ENCODE measurements at places on chromosomes 11 and 22.

DNA sequence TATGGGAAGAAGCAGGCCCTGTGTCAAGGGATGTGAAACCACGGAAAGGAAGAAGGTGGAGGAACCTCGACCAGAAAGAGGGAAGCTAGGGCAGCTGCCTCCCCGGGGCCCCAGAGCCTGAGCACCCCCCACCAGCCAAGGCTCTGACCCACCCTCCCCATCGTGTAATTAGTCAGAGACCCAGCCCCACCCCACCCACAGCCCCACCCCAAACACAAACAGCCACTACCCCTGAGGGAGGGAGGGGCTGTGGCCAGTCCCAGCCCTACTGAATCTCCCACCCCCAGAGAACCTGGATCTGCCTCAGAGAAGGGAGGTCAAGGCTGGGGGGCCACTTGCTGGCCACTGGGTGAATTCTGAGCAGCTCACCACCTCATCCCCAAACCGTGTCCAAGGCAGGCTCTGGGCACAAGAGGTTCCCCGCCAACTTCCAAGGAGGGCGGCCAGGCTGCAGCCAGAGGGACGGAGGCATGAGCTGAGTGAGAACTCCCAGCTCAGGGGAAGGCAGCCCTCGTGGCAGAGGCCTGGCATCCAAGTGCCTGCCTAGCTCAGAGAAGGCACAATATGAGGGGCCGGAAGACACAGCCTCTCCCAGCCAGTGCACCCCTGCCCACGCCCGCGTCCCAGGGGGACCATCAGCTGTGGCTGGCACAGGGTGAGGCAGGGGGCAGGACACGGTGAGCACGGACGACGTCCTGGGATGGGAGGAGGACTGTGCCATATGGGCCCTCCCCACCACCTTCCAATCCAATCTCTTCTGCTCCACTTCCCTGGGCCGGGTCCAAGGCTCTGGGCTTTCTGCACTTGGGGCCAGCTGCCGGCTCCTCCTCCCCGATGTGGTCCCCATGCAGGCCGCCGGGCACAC lies 2.7 kb downstream of the PLXNB2 start:
- DNase-seq: peak; percentile 60

- no peak for DNase-seq
These were observed 323.7 kb downstream of the BRD1 start for GRCh38 chr22:49503896-49504521.

GRCh38 chr22:35363566-35364086 lies 17.3 kb upstream of the HMOX1 start:
- DNase-seq: no peak

- no peak for DNase-seq
These were observed 217.1 kb upstream of the PLET1 start for GRCh38 chr11:112477581-112478317.

DNA sequence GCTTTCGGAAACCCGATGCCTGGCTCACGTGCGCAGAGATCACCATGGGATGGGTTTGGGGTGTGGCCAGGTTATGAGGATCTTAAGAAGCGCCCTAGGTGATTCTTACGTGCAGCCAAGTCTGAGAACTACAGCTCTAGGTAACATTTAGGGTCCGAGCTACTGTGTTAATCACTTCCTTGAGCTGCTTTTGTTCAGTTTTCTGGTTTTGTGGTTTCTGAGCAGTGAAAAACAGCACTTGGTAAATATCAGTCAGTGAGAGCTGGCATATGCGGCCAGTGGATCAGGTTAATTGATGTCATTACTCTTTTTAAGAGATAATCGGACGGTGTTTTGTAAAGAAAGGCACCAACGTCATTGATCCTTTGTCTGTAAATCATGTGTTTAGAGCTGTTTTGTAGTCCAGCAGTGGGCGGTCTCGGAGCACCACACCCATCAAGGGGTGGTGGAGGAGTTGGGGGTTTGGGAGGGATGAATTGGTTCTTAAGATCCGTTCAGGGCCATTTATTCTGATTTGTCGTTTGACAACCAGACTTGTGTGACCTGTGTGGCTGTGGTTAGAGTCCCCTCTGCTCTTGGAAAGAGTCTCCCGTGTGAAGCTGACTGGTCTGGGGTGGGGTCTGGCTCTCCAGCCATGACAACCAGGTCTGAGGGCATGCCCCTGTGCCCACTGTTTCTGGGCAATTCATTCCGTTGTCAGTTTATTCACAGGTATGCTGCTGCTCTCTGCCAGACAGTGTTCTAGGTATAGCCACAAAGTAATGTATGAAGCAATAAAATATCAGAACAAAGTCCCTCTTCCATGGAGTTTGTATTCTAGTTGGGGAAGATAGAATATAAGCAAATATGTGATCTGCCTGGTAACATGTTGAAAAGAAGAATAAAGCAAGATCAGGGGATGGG lies 61.9 kb upstream of the SORL1-AS1 start:
- no peak for DNase-seq

- DNase-seq: no peak
These were observed 13.8 kb upstream of the SLC39A13 start for GRCh38 chr11:47394322-47395222.

GRCh38 chr22:21970037-21970799 lies 12.4 kb downstream of the TOP3B start:
- DNase-seq: no peak

DNA sequence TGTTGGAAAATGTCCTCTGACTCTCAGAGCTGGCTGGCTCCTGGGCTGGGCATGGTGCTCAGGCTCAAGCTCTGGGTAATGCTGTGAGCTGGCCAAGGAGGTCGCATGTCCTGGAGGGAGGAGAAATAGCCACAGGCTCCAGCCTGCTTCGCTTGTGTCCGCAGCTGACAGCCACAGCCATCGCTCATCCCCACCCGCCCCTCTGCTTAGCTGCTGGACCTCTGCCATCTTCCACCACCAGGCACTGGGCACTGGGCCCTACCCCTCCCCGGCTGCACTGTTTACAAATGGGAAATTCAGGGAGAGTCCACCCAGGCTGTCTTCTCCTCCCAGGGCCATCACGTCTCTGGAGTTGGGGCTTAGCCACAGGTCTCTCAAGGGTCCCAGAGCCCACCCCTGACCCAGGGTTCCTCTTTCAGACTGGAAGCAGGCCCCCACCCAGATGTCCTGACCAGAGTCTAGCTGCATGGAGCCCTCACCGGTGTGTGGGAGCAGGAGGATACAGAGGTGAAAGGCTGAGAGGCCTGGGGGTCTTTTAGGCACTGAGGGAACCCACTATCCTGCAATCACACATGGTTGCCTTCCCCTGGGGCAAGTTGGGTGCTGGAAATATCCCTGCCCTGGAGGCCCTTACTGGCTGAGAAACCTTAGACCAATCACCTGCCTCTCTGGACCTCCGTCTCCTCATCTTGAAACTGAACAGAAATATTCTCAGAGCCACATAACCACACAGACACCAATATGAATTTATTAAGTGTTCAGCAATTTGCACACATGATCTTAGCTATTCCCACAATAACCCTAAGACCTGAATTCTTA lies 62.7 kb downstream of the CD82 start:
- DNase-seq: peak; percentile 34

DNA sequence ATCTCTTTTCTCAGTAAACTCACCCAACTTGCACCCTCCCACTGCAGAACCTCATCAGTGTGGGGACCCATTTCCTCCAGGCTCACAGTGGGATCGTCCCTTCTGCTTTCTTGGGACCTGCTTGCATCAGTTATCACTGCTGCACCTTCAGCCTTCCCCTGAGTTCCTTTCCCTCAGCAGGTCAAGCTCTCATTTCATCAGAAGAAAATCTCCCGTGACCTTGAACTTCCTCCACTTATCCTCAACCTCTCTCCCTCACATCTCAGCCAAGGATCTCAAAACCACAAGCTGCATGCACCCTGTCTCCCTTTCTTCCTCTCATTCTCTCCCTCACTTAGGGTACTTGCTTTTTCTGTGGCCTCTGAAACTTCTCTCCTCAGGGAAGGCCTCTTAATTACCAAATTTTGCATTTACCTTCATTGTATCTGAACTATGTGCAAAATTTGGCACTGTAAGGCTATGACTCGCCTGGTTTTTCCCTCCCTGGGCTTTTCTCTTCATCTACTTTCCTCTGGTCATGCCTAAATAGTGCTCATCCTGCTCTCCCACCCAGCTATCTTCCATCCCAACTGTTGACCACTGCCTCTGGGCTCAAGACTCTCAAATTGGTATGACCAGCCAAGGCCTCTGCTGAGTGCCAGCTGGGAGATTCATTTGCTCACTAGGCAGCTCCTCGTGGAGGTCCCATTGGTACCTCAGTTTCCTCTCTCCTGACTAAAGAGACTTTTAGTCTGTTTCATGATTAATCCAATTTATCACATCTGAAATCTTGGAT lies 2.7 kb upstream of the RCE1 start:
- DNase-seq: peak; percentile 23

GRCh38 chr11:92931746-92932422 lies 37.6 kb upstream of the MTNR1B start:
- DNase-seq: peak; percentile 11

GRCh38 chr22:19824926-19825339 lies 29.7 kb downstream of the GNB1L start:
- no peak for DNase-seq

- peak; percentile 83 for DNase-seq
These were observed 21.6 kb downstream of the PARVG start for GRCh38 chr22:44202261-44202789.

DNA sequence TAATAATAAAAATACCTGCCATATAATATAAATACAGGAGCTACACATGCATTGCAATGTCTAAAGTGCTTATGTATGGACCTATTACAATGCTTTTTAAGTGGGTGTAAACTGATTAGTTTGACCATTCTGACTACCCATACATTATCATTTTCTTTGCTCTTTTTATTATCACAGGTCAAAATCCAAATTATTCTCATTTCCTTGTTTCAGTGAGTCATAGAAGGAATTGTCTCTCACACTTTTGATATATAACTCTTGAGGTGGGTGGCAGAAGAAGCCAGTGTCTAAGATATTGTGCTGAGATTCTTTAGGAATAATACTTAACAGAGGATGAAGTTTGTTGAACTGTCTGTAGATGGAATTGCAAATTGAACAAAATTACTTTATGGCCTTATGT lies 35.6 kb downstream of the GAS2 start:
- no peak for DNase-seq

DNA sequence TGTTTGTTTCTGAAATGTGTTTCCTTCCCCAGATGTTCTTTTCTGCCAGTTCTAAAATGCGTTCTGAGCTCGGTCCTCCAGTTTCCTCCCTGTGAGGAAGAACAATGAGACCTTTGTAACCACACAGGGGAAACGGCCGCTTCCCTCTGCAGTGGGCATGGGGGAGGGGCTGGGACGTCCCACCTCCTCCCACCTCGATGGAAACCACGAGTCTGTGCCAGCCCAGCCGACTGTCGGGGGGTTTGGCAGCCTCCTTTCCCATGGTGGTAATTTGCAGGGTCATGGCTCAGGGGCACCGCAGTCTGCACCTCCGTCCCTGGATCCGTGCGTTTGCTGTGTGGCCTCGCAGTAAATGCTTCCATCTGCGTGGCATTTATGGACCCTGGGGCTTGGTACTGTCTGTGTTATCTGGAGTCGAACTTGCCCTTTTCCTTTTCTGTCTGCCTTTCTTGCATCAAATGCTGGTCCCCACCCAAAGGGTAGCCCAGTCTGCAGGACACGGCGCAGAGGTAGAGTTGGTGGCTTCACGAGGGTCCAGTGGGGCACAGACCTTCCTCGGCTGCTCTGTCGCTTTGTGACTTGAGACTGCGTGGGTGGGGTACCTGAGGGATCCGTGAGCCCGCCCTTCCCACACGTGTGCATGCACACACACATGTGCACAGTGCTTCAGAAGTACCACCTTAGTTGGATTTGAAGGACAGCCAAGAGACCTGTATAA lies 16.1 kb downstream of the LRP5 start:
- no peak for DNase-seq

DNA sequence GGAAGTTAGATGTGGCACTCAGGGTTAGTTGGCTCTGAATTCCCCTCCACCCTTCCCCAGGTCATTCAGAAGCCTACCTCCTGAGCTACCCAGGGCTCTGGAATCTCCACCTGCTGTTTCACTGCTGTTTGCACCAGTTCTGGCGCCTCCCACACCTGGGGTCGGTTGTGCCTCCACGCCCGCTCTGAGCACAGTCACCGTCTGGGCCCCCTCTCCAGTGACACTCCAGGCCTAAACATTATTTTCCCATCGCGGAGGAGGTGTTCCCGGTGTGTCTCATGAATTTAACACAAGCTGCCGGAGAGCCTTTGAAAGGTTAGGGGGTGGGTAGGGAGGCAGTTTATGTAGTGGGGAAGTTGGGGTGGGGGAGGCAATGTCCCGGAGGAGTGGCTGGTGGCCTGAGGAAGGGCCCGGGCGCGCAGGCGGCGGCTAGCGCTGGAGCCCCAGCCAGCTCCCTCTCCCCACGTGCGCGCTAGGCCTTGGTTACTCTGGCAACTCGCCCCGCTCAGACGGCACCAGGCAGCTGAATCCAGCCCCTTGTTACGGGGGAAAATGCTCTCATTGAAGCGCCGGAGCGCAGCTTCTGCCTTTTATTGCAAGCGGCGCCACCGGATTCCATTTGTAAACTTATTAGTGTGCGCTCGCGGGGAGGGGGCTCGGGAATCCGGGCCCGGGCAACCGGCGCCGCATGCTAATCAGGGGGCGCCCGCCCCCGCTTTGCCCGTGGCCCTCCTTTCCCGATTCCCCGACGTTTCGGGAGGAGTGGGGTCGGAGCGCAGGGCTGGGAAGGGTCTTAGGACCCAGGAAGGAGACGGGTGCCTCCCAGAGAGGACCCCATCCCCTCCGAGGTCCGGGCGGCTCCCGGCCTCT lies 52.4 kb downstream of the GRIK4 start:
- no peak for DNase-seq

All from fibroblast of the aortic adventitia (primary cell).